ENCODE measurements at places on chromosomes 6 and 20.

DNA sequence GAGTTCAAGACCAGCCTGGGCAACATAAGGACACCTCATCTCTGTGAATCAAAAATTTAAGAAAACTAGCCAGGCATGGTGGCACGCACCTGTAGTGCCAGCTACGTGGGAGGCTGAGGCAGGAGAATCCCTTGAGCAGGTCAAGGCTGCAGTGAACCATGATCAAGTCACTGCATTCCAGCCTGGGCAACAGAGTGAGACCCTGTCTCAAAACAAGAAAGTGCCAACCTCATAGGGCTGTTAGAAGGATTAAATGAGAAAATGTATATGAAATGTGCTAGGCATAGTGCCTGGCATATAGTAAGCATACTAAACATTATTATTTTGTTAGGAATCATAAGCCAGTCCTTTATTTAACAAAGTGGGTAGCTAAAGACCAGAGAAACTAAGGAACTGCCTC is 9.1 kb upstream of the MDGA1 start:
- DNase-seq, result no peak

DNA sequence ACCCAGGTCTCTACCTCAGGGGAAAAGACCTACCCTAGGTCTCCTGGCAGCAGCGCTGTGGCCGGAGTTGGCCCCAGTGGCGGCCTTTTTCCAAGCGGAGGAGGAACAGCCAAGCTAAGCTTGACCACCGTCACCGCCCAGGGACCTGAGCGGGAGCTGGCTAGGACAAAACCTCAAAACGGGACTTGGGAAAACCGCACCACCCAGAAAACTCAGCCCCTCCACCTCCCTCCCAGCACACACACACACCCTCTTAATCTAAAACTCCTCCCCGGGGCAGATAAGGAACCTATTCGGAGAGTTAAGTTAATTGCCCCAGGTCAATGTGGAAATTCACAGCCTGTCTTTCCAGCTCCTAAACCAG is 2.7 kb upstream of the TRERF1 start:
- DNase-seq, result no peak

DNA sequence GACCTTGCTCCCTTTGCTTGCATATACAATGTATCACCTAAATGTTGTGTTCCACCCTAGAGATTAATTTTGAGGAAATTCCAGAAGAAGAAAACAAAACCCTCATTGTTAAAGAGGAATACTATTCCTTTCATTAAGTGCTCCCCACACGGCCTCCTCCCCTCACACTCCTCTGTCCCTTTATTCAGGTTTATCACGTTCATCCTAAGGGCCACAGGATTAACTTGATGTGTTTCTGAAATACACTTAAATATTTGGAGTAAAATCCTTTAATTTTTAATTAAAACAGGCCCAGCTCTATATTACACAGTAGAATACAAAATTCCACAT is 89.4 kb upstream of the MRPS10 start:
- no peak for DNase-seq

DNA sequence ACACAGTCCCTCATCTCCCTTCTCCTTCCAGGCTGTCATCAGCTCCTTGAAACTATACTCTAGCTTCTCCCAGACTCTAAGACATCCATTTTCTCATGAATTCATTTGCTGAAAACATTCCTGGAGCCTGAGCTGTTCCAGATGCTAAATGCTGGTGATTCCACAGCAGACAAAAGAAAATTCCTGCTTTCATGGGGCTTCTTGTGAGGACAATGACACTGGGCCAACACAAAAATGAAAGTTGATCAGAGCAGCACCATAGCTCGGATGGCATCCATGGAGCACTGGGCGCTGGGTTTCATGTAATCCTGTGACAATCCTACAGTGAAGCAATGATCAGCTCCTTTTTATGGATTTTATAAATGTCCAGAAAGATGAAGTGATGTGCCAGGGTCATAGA is 47.4 kb upstream of the STX16 start:
- DNase-seq, result no peak

DNA sequence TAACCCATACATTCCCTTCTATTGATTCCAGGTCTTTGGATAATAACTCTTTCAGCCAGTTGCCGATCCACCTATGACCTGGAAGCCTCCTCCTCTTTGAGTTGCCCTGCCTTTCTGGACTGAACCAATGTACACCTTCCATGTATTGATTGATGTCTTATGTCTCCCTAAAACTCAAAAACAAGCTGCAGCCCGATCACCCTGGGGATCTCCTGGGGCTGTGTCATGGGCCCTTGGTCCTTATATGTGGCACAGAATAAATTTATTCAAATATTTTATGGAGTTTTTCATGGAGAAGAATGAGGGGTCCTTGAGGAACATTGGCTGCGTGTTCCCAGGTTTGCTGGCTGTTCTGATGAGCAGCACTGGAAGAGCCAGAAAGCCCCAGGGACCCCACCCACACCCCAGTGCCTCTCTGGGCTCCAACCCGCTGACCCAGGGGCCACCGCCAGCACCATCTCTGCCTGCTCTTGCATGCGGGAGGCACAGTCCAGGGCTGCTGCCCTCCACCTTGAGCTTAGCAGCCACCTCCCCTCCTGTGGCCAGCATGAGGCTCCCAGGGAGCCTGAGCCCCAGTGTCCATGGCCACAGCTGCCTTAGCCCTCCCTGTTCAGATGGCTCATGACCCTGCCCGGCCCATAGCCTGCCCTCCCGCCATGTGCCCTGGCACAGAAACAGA is 36.5 kb upstream of the CST7 start:
- no peak for DNase-seq

- DNase-seq, result no peak
These were observed 289.1 kb downstream of the GJA1 start for GRCh38 chr6:121724576-121724975.

DNA sequence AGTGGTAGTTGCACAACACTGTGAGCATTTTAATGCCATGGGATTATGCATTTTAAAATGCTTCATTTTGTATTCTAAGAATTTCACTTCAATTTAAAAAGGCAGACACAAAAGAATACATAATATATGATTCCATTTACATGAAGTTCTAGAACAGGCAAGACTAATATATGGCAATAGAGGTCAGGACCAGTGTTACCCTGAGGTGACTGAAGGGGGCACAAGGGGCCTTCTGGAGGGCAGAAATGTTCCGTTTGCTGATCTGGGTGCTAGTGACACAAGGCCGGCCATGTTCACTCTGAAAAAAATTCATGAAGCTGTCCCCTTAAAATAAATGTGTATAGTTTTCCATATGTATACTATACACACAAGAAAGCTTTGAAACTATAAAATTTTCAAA is 28.5 kb downstream of the TASP1 start:
- DNase-seq, result no peak

DNA sequence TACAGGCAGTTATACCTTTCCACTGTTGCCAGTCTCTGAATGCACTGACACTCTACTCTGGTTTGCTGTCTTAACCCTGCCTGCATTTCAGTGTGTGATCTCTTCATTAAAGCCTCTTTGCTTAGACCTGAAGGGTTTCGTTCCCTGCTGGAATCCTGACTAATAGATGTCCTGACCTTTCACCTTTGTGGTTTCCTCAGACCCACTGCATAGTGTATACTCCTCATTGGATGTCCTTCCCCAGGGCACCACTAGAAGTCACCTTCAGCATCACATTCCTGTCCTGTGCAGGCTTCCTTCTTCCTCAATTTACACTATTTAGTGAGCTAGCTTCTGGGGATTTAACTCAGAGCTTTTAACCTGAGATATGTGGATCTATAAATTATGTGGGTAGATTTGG is 120.6 kb downstream of the RCAN2 start:
- no peak for DNase-seq

- no peak for DNase-seq
These were observed 50.8 kb upstream of the DSN1 start for GRCh38 chr20:36824142-36824940.

GRCh38 chr20:5168651-5169396 is 42.0 kb downstream of the CDS2 start:
- no peak for DNase-seq

DNA sequence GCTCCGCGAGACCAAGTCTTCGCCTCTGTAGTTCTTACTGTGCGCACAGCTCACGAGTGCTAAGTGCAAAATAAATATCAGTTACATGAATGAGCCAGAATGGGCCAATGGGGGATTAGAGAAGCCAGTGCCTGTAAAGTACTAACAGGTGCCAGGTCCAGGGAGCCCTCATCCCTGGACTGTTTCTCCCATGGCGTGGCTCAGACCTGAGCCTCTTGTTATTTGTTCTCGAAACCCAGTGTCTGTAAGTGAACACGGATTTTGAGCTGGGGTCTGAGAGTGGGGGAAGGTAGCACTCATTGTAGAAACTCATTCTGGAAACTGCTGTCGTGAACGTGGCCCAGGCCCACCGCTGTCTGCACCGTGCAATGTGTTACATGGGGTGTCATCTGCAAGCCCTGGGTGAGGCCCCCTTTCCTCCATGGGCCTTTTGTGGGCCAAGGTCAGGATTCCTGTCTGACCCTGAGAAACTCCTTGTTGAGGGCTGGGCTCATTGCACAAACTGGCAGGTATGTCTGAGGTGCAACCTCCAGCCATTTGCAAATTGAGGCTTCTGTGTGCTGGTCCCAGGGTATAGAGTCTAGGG is 154.7 kb downstream of the SYCP2 start:
- no peak for DNase-seq

DNA sequence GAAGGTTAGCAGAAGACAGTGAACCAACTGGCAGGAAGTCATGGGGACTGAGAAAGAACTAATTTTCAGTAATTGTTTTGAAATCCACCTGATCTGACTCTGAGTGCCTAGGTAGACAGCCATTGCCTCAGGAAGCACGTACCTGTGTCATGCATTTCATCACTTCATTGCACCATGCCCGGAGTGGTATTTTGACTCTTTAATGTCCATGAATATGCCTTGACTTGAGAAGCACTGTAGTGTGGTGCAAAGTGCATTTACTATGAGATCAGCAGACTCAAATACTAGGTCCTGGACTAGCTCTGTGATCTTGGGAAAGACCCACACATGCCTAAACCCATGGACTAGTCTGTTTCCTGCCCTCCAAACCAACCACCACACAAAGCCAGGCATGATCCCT is 370.9 kb upstream of the MARCKS start:
- no peak for DNase-seq

- DNase-seq, result no peak
These were observed 86.3 kb upstream of the PROKR2 start for GRCh38 chr20:5402903-5403531.

Data from activated T-helper 1 cell treated with Interleukin-2 at 50 U/mL for 16 hours (primary cell).